ENCODE measurements at places on chromosomes 11 and 22.

DNA sequence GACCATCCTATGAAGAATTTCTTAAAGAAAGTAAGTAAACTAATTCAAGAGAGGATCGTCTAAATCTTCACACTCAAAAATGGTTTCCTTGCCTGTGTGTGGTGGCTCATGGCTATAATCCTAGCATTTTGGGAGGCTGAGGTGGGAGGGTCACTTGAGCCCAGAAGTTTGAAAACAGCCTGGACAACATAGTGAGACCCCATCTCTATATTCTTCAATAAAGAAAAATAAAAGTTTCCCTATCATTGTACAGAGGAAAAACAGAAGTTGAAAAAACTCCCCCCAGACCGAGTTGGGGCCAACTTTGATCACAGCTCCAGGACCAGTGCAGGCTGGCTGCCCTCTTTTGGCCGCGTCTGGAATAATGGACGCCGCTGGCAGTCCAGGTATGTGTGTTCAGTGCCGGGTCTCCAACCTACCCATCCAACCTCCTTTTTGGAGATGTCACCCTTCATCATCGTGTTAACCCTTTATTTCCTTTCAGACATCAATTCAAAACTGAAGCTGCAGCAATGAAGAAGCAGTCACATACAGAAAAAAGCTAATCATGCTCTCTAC lies 3.0 kb downstream of the RPS25 start:
- no peak for DNase-seq

DNA sequence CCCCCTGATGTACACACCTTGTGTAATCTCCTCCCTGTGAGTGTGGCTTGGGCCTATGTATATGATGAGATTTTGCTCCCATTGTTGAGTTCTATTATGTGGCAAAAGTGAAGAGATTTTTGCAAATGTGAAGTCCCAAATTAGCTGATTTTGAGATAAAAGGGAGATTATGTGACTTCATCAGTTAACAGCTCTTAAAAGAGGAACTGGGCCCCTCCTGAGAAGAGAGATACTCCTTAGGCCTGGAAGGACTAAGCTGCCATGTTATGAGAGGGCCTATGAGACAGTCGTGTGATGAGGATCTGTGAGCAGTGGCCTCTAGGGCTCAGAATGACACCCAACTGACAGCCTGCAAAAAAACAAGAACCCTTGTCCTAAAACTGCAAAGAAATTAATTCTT lies 93.4 kb downstream of the OR5AK2 start:
- no peak for DNase-seq

DNA sequence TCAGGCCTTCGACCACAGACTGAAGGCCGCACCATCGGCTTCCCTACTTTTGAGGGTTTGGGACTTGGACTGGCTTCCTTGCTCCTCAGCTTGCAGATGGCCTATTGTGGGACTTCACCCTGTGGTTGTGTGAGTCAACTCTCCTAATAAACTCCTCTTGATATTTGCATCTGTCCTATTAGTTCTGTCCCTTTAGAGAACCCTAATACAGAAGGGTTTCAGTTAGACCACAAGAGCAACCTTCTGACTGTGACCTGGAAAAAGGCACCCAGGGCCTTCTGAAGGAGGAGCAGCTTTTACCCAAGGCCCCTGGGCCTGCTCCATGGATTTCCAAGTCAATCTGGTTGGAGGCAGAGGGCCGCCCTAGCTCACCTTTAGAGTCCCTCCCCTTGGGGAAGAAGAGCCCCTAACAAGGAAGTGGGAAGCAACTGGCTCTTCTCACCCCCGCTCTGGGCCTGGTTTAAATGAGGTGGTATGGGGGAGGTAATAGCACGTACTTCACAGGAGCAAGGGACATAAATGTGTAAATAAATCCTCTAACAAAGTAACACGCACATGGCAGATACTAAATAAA lies 11.2 kb upstream of the CHST1 start:
- no peak for DNase-seq

DNA sequence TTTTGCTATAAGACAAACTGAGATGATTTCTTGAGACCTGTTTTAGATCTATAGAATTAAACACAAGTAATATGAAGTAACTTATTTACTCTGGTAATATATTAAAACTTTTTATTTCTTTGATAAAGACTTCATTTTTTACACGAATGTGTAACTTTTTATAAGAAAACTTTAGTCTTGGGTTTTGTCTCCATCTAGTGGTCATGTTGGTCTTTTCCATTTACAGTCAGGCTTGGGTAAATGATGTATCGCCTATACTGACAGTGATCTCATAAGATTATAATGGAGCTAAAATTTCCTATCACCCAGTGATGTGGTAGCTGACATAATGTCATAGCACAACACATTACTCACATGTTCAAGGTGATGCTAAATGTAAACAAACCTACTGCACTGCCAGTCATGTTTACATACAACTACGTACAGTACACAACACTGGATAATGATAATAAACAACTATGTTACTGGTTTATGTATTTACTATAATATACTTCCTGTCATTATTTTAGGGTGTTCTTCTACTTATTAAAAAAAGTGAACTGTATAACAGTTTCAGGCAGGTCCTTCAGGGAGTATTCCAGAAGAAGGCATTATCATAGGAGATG lies 7.5 kb upstream of the C11orf97 start:
- DNase-seq = no peak

DNA sequence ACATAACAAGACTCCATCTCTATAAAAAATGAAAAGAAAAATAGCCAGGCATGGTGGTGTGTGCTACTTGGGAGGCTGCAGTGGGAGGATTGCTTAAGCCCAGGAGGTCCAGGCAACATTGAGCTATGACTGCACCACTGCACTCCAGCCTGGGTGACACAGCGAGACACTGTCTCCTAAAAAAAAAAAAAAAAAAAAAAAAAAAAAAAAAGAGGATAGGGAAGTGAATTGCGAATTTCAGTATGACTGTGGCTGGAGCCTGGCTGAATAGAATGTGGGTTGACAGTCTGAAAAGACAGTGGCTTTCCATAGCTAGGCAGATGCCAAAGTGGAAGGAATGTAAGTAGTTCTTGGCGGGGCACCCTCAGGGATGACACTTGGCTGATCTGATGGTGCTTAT lies 6.4 kb upstream of the LDHAL6A start:
- no peak for DNase-seq

DNA sequence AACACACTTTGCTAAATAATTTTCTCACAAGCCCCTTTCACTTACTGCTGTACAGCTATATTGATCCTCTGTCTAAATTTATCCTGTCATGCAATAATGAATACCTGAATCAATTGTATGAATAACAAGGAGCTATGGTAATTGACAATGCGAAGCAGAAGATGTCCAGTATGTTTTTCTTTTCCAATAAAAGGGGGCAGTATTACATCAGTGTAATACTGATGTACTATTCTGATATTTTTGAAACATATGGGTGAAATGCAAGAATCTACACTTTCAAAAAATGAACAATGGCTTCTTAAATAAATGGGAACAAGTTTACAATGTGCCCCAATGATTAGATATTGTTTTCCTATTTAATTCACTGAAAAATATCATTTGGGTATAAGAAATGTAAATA lies 315.1 kb downstream of the SOX6 start:
- no peak for DNase-seq

GRCh38 chr11:75539459-75540334 lies 14.0 kb upstream of the GDPD5 start:
- DNase-seq = no peak

DNA sequence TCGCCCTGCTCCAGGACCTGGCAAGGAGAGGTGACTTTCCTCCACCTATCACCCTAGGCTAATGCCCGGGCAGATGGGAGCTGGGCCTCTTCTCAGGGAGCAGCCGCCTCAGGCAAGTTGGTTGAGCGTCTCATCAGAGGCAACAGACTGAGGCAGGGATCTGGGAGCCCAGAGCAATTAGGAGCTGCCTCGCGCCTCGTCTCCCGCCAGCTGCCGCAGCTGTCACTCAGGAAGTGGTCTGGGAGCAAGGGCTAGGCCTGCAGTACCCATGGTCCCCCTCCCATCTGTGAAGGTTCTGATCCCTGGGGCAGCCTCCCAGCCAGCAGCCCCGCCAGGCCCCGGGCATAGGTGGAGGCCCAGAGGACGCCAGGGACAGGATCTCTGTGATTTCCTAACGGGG lies 4.6 kb upstream of the CABP7 start:
- no peak for DNase-seq

DNA sequence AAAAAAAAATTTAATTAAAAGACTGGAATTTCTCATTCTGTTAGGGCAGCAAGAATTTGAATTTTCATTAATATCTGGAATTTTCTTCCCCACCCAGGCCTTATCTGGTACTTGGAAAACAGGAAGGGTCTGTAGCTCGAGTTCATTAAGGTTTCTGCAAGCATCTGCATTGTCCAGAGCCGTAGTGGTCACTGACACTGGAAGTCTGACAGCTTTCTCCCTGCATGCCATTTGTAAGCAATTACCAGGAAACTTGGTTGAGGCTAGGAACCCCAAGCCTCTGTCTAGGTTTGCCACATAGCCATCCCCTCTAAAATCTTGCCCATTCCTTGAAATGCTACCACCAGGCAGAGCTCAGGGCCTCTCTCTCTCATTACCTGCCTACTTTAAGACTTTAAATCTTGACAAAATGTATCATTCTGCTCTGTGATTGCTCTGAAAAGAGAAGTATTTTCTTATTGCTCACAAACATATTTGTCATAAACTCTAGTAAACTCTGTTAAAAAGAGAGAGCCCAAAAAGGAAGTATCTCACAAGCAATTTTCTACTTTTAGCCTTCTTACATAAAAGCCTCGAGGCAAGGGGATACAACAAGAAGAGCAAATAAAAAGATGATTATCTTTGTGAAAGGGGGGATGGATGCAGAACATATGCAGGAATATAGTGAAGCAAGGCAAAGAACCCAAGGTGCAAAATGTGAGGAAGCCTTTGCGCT lies 5.5 kb upstream of the PGM2L1 start:
- DNase-seq = no peak

DNA sequence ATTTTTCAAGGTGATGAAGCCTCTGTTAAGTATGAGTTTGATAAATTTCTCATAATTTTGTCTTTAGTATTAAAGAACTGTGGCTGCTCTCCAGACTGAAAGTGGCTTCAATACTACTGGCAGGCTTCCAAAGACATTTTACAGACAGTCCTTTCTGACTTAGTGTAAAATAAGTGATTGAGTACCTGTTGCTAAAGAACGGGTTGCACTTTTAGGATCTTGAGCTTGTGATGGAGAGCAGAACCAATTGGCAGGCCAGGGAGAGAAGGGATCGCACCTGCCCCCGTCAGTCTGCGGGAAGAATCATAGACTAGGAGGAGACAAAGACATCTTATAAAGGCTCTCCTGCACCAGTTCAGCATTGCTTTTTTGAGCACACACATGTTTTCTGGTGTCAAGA lies 4.4 kb downstream of the NCAM1 start:
- DNase-seq = no peak

GRCh38 chr11:95465887-95466286 lies 234.9 kb upstream of the SESN3 start:
- no peak for DNase-seq

Measured in T-helper 9 cell (primary cell).